ENCODE measurements at places on chromosomes 5 and 9.

- peak; percentile 84 for DNase-seq
- no peaks in the 10 kb centered on the region for H3K27me3 ChIP-seq
- H3K4me3 ChIP-seq: peak overlapping the region; percentile 100
Measured at GRCh38 chr9:20621471-20622329, 599 bp downstream of the MLLT3 start.

- H3K4me3 ChIP-seq: no peak overlapping the region
- no peaks in the 10 kb centered on the region for H3K4me1 ChIP-seq
- no peak overlapping the region for H3K27ac ChIP-seq
- no peaks in the 10 kb centered on the region for H3K36me3 ChIP-seq
Measured at GRCh38 chr9:90783552-90783951, 18.1 kb upstream of the SYK start.

- no peak for DNase-seq
- H3K4me3 ChIP-seq: no peak overlapping the region
- peak overlapping the region; percentile 51 for H3K27ac ChIP-seq
- H3K4me1 ChIP-seq: no peaks in the 10 kb centered on the region
- no peaks in the 10 kb centered on the region for H3K27me3 ChIP-seq
Measured at GRCh38 chr9:91164724-91165520, 196.8 kb downstream of the AUH start.

GRCh38 chr5:42390115-42390514 is 33.1 kb upstream of the GHR start:
- no peaks in the 10 kb centered on the region for H3K4me1 ChIP-seq
- DNase-seq: no peak
- H3K27me3 ChIP-seq: no peaks in the 10 kb centered on the region

DNA sequence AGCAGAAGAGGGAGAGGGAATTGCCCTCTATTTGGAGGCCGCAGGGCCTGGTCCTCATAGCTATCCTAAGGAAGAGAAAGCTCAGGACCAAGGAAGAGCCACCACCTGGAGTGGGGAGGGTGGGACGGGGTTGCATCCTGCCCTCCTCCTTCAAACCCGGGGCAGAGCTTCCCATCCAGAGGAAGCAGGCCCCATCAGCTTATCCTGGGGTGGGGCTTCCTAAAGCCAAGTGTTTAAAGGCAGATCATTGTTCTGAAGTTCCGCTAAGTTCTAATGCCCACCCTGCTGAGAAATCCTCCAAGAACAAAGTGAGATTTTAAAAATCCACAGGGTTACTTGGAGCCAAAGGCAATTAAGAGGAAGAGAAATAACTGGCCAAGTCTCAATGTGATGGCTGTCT is 210.3 kb downstream of the C9orf152 start:
- no peaks in the 10 kb centered on the region for H3K36me3 ChIP-seq
- H3K27ac ChIP-seq: no peak overlapping the region
- no peak for DNase-seq
- H3K27me3 ChIP-seq: no peaks in the 10 kb centered on the region
- H3K4me3 ChIP-seq: no peak overlapping the region

- H3K36me3 ChIP-seq: no peaks in the 10 kb centered on the region
- H3K4me3 ChIP-seq: no peak overlapping the region
- DNase-seq: no peak
- no peaks in the 10 kb centered on the region for H3K4me1 ChIP-seq
Measured at GRCh38 chr9:77127071-77127470, 50.3 kb upstream of the VPS13A start.
